ENCODE measurements at places on chromosomes 1 and 21.

- DNase-seq = no peak
These were observed 32.3 kb downstream of the TENT5C start for GRCh38 chr1:117638141-117638540.

GRCh38 chr1:225689882-225690459 lies 37.0 kb upstream of the ENAH start:
- DNase-seq = peak; percentile 65

- no peak for DNase-seq
These were observed 41.4 kb upstream of the NFASC start for GRCh38 chr1:204829133-204829825.

DNA sequence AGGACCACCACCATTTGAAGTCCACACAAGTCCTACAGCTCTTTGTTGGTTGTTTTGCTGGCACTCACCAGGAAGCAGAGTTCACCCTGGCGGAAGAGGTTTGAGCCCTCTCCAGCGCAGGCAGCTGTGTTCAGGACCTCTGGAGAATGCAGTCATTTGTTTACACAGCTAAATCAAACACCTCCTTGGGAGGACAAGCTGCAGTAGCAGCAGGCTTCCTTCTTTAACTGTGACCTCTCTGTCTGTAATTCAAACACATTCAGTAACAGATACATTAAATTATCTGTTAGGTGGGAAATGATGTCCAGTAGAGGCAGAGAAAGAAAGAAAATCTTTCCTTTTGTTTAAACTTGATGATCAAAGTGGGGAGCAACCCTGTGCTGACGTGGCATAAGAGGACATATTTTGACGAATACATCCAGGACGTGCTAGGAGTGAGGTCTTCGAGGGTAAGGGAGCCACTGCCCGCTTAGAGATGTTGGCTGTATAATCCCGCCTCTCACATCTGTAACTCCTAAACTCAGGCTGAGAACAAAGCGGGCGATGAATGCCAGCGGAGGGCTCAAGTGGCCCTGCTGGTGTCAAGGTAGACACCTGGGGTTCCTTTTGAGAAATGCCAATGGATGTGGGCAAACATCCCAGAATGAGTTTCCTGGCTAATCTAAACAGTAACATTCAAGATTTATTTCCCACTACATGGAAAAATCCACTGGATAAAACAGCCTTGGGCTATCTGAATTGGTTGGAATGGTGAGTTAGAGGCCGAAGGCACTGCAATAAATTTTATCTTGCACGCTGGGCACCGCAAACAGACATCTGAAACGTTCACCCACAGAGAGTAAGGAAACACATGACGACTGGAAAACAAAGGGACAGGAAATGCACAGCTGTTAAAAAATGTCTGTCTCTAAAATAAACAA lies 51.7 kb downstream of the ABCA4 start:
- DNase-seq = no peak

DNA sequence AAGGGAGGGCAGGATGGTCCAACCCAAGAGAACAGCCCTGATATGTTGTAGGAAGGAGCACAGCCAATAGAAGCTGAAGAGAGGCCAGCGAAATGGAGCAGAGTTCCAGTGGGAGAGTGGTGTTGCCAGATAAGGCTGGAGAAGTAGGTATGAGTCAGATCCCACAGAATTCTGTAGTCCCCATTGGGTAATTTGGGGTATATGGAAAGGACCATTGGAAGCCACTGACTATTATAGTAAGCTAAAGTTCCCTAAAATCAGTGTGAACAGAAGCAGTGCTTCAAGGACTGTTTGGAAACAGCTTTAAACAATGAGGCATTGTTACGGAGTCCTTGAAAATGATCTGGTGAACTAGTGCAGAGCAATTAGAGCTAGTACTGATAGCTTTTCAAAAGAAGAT lies 63.0 kb downstream of the DISP1 start:
- peak; percentile 20 for DNase-seq

- no peak for DNase-seq
These were observed 104.6 kb downstream of the PLXNA2 start for GRCh38 chr1:208139434-208140045.

DNA sequence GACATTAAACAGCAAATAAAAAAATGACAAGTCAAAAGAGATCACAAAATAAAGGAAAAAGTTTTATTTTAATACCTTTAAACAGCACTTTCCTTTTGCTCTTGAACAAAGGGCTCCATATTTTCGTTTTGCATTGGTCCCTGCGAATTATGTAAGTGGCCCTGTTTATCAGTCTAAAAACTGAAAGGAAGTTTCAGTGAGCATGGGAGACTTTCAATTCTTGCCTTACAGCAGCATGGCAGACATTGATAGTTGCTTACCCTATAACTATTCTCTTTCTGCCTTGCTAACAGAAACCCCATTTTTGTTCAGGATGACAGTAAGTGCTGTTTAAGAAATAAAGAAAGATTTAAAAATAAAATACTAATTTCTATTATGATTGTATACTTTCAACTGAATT lies 5.2 kb upstream of the SH3GLB1 start:
- DNase-seq = no peak

GRCh38 chr21:14479241-14479786 lies 66.8 kb downstream of the SAMSN1 start:
- no peak for DNase-seq

GRCh38 chr1:72322910-72323309 lies 40.6 kb upstream of the NEGR1 start:
- DNase-seq = no peak

- peak; percentile 23 for DNase-seq
These were observed 481.8 kb downstream of the USP25 start for GRCh38 chr21:16211339-16212303.

DNA sequence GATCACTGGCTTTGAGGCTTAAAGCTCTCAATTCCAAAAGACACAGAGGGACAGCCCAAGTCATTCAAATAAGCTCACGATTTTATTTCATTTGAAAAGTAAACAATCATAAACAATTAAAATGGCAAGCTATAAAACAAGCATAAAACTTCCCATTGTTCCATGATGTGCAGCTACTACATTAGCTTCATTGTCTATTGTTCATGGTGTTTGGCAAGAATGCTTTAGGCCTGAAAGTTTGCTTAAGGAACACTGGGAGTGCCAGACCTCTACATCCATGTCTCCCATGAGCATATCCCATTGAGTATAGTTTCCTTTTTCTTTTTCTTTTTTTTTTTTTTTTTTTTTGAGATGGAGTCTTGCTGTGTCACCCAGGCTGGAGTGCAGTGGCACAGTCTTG lies 286.1 kb upstream of the ESRRG start:
- DNase-seq = peak; percentile 4

GRCh38 chr1:42838482-42839190 lies 7.8 kb upstream of the ZNF691 start:
- DNase-seq = no peak

GRCh38 chr1:15120251-15120945 lies 33.1 kb upstream of the TMEM51 start:
- DNase-seq = no peak

GRCh38 chr1:8004113-8004802 lies 21.9 kb downstream of the ERRFI1 start:
- peak; percentile 78 for DNase-seq

DNA sequence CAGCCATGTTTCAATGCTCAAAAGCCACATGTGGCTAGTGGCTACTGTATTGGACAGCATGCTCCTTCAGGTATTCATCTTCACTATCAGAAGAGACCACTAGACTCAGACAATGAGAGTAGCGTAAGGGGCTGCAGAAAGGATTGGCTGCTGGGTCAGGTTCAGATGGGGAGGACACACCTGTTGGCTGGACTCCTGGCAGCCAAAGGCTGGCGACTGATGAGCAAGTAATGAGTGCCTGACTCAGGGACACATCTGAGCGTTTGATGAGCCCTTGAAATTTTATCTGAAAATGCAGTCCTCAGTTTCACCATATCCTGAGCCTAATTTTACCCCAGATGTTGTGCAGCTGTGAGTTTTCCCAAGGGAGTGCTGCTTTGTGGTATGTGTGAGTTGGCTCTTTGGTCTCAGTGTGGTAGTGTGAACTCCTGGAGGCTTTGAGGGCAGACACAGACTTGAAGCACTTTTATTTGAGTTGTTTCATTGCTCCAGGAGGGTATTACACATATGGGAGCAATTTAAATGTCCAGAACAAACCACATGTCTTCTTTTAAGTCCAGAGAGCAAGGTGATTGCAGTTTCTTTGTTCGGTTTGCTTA lies 9.6 kb downstream of the ST6GALNAC3 start:
- no peak for DNase-seq

DNA sequence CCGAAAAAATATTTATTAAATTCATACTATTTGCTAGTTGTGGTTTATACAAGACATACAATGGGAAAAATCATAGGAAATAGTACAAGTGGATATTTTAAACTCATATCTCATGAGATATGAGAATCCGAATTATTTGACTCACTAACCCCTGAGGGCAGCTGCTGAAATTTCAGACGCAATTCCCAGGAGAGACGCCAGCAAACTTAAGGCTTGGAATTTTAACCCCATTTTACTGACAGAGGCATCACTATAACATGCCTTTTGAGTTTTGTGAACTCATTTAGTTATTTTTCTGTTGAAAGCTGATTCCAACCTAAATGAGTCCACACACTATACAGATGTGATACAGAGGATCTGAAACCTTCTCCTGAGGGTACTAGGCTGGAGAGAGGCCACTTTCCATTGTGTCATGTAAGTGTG lies 5.9 kb upstream of the MROH9 start:
- DNase-seq = no peak

DNA sequence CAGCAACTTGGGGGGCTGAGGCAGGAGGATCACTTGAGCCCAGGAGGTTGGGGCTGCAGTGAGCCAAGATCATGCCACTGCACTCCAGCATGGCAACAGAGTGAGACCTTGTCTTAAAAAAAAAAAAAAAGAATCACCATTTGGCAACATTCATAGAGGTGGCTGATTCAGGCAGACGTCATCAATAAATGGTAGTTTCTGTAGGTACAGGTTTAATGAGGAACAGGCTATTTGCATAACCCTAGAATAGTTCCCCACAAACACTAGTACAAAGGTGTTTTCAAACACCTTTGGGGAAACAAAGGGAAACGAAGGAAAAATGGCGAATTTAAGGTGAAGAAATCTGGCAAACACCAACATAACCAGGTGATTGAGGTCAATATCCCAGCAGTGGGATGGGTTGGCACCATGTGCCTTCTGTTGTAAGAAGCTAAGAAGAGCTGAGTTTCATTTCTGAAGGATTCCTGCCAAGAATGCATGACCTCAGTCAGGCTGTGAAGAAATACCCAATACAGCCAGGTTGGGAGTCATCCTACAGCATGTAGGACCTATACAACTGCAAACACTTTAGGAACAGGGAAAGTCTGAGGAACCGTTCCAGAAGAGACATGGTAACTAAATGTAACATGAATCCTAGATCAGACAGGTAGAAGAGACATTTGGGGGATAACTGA lies 5.6 kb downstream of the LPAR3 start:
- peak; percentile 94 for DNase-seq

DNA sequence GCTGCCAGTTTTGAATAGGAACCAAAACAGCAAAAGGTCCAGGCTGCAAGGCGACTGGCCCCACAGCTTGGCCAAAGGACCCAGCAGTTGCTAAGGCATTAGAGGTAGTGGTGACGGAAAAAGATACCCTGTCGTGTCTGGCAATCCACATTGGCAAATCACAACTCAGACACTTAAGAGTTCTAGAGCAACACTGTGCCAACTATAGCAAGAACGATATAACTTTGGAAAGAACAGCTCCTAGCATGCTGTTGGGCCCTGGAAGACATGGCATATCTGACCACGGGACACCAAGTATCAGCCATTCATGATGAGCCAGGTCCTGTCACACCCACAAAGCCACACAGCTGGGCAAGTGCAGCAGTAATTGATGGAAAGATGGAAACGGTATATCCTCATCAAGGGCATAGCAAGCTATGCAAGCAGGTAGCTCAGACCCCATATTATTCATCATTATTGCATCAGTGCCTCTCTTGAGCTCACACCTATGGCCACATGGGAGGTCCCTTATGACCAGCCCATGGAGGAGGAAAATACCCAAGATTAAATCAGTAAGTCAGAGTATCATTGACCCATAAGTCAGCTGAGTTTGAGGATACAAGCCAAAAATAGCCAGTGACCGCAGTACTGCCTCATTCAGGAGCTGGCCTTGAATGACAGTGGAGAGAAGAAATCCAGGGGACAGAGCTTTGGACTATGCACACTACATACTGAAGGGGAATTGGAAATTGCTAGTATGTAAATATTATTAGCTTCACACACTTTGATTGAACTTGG lies 221.2 kb downstream of the SETD4 start:
- peak; percentile 8 for DNase-seq

- no peak for DNase-seq
These were observed 188.1 kb downstream of the ZNF281 start for GRCh38 chr1:200221614-200222282.

DNA sequence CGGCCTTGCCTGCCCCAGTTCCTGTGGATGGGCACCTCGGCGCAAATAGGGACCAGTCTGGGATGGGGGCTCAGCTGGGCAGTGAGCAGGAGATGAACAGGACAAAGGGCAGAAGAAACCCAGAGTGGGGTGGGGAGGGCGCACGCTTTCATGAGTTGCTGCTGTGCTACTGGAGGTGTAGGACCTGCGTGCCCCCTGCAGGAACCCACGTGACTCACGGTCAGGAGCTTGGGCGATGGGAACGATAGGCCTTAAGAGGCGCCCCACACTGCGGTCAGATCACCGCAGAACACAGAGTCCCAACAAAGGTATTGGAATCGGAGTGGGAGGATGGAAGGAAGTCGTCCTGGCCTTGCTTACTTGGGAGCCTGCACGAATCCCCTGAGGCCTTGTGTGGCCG lies 17.2 kb downstream of the PRDM15 start:
- no peak for DNase-seq

DNA sequence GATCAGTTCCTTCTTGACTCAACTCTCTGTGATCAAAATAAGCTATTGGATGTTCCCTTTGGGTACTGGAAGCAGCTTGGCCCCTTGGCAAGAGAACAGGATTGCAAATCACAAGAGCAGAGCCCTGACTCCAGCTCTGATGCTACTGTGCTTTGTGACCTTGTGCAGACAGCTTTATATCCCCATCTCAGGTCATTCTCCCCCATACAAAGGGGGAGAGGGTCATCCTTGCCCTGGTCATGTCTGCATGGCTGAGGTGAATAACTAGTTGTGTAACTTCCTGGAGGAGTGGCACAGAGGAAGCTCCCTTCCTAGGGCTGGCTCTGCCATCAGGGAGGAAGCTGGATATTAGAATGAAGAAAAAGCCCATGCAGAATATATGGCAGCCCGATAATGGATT lies 142.9 kb downstream of the DHRS3 start:
- no peak for DNase-seq

DNA sequence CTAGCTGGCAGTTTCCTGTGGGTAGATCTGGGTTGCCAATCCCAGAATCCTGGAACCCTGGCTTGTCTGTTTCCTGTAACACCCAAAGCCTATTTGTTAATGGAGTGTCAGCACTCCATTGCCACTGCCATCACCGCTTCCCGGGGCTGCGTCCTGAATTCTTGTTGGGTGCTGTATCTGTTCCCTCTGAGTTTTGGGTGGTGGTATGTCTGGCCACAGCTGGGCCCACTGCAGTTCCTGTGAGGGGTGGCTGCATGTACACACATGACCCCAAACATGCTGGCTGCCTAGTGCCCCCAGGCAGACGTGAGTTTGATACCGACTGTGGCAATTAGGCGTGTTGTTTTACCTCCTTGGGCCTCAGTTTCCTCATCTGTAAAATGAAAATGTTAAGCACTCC lies 29.3 kb downstream of the NAV1 start:
- no peak for DNase-seq

- DNase-seq = no peak
These were observed 141.8 kb downstream of the CTH start for GRCh38 chr1:70552662-70553566.

- no peak for DNase-seq
These were observed 111.0 kb upstream of the RAB4A start for GRCh38 chr1:229159668-229160544.

- DNase-seq = no peak
These were observed 60.7 kb downstream of the SH3GLB1 start for GRCh38 chr1:86765073-86765472.

GRCh38 chr1:37028981-37029617 lies 5.2 kb downstream of the GRIK3 start:
- DNase-seq = no peak
